ENCODE measurements at places on chromosomes 5 and 9. TPM values are rescaled to one million over a fixed set of nuclear protein-coding genes. Genes with fewer than 3 reads are reported as not detected.

DNA sequence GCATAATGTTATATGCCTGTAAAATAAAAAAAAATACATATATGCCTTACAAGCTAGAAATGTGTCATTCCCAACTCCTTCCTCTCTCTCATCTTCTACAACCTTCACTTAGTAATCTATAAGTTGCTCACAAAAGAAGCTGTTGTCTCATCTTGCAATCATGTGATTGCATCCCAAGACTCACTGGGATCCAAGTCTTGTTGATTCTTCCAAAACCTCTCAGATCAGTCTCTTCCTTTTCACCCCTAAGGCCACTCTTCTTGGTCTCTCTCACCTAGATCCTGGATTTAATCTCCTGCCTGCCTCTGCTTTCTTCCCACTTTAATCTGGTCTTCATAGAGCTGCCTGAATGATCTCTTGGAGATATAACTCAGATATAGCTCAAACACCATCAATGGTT lies 261.1 kb upstream of the NR4A3 start:
- no peak for DNase-seq

- DNase-seq: peak; percentile 32
Observed at GRCh38 chr5:103511554-103511885, 51.1 kb downstream of the NUDT12 start.

The CLIC3 gene
- 9.4 TPM for polyA plus RNA-seq

- no peak for DNase-seq
Observed at GRCh38 chr5:71907608-71908145, 188.6 kb downstream of the CARTPT start.

DNA sequence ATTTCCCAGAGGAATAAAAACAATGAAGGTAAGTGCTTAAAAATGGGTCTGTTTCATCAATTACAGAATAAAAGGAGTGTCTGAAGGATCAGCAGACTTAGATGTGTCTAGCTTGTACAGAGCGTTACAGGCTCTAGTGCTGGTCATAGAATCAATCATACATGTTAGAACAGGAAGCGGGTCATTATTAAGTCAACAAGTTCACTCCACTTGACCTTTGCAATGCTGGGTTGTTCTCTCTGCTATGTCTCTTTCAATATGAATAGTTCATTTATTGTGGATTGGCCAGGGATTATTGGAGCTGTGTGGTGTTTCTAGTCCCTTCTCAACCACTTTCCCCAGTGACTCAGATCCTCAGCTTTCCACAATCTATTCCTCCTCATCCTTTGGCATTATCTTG lies 20.7 kb upstream of the EGFLAM start:
- no peak for DNase-seq

The ALDOB gene
- polyA plus RNA-seq: not detected

- no peak for DNase-seq
Observed at GRCh38 chr5:73617510-73618279, 8.3 kb upstream of the ARHGEF28 start.

- DNase-seq: no peak
Observed at GRCh38 chr5:177303925-177304391, 359 bp downstream of the PRELID1 start.

GRCh38 chr5:154485096-154485491 lies 7.1 kb upstream of the HAND1 start:
- no peak for DNase-seq

- peak; percentile 37 for DNase-seq
Observed at GRCh38 chr9:89664896-89665329, 60.1 kb downstream of the GADD45G start.

The MYMK gene
- polyA plus RNA-seq: not detected

DNA sequence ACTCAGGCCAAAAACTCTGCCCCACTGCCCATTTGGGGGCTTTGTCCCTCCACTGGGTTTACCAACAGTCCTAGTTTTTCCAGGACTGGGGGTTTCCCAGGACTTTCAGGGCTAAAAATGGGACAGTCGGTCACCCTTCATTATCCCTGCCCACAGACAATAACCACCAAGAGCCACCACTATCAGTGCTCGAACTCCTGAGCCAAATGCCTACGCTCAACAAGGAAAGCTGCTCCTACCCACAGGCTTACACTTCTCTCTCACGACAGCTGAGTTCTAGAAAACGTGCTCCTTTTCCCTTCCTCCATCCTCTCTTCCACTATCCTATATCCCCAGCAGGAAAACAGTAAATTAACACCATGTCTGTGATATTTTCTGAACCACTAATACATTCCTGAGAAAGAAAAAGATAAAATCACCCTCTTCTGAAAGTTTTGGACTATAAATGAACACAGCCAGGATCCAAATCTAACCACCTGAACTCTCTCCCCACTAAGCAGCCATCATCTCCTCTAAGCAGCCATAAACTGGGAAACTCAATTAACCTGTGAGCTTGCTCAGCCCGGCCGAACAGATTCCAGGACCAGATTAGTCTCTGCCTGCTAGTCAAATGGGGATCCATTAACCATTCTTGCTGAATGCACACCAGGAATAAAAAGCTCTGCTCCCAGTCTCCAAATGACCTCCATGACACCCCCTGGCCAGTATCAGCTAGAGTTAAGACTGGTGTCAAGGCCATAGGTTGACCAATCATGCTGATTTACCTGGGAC lies 41.8 kb downstream of the KLHL3 start:
- DNase-seq: no peak

GRCh38 chr5:5344051-5344571 lies 78.4 kb upstream of the ICE1 start:
- no peak for DNase-seq

The OR1Q1 gene
- polyA plus RNA-seq: not detected

DNA sequence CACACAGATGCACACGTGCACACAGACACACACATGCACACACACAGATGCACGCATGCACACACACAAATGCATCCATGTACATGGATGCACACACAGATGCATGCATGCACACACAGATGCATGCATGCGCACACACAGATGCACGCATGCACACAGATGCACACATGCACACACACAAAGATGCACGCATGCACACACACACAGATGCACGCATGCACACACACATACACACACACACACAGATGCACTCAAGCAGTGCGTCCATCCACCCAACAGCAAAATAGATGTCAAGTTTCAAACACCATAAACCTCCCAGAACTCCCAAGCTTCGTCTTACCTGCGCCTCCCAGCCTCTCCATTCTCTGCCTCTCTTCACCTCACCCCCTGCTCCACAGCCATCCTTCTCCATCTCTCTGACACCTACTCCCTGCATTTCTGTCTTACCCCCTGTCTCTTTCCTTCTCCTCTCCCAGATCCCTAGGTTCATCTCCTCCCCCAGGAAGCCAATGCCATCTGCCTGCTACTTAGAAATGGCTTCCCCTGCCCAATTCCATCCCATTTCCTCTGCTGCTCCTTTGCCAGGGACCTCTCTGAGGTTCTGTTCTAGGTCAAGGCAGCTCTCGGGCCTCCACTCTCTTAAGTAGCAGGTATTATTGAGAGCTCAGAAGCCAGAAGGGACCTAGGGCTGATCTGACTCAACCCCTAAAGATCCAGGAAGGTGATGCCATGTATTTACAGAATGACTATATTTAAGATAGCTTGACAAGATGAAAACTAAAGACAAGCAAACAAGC lies 297.2 kb downstream of the MED10 start:
- DNase-seq: no peak

GRCh38 chr5:169272111-169272510 lies 28.8 kb downstream of the SLIT3 start:
- DNase-seq: no peak

The HRH2 gene
- polyA plus RNA-seq: 0.01 TPM

GRCh38 chr5:38494763-38495162 lies 61.7 kb downstream of the LIFR start:
- no peak for DNase-seq

- no peak for DNase-seq
Observed at GRCh38 chr9:128687453-128687852, 1.6 kb upstream of the SET start.
